Small intestine (tissue), 16 donors: ENCODE measurements at places on chromosomes 5 and 9. TPM values are rescaled to one million over a fixed set of nuclear protein-coding genes. Genes with fewer than 3 reads are reported as not detected.

DNA sequence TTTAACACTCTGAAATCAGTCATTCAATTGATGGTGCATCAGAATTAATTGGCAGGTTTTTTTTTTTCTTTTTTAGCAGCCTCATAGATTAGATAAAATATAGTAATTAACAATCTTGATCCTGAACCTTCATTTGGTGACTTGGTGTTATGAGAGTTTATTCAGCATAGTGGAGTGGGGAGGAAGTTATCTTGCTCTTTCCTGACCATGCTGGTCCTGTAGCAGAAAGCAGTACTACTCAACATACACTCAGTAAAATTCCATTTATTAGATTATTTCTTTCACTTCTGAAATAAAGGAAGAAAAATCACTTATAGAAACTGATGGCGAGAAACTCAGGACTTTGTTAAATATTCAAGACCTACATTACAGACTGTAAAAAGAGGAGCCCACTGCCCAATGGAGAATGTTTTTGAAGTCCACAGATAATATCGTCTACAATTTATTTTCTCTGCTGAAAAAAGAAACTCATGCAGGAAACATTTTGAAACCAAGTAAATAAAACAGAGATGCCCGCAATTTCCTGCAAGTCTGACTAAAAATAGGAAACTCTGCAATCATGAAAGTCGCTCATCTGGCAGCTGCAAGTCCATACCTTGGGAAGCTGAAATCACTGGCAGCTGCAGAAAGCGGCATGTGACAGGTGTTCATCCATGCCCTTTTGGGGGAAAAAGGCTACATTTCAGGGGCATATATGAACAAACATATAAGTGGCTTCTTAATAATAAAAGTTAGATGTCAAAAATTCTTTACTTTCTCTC, 233.2 kb upstream of the RFX3 start:
- DNase-seq, result no peak

DNA sequence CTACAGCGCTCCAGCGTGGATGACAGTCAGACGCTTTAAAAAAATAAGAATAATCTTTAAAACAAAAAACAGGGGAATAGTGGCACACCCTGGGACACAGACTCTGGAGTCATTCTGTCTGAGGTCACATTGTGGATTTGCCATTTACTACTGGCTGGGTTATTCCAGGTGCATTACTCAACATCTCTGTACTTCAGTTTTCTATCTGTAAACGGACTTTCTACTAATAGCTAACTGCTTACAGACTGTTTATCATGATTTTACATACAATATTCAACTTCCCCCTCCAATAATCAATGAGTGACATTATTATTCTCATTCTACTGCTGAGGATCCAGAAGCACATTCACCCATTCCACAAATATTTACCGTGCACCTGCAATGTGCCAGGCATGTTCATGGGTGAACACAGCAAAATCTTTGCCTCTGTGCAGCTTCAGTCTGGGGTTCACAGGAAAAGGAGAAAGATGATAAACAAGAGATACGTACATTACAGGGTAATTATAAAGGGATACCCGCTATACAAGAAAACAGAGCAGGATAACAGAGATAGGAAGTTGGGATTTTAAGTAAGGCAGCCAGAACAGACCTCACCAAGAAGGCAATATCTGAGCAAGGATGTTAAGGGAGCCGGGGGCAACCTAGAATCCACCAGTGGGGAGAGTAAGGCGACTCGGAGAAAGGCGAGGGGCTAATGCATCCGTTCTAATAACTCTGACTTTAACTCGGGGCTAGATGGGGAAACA, 984 bp upstream of the RAD23B start:
- DNase-seq, result peak; percentile 50

The LSM11 gene
- 2.0 TPM for polyA plus RNA-seq

DNA sequence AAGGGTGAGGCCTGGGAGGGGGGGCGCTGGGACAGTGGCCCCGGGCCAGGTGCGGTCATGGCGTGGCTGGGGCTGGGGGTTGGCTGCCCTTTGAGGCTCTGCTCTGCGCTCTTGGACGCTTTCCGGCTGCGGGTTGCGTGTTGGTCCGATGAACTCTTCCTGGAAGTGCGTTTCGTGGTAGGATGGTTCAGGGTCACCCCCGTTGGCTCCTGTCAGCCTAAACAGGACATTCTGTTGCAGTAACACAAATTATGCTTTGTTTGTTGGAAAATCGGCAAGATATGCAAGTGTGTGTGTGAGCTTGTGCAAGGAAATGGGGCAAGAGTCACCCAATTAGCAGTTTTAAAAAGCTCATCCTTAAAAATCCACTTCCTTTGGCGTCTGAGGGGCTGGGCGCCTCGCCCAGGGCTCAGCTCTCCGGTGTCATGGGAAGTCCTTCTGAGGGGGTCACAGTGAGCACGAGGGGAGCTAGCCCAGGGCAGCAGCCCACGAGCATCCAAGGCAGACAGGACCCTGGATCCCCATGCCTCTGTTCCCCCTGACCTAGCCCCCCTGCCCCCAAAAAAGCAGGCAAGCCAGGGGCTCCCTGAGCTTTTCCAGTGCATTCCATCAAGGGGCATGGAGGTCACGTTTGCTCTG, 22.2 kb upstream of the RNU6ATAC start:
- DNase-seq, result no peak
